ENCODE measurements at places on chromosomes 11 and 22.

DNA sequence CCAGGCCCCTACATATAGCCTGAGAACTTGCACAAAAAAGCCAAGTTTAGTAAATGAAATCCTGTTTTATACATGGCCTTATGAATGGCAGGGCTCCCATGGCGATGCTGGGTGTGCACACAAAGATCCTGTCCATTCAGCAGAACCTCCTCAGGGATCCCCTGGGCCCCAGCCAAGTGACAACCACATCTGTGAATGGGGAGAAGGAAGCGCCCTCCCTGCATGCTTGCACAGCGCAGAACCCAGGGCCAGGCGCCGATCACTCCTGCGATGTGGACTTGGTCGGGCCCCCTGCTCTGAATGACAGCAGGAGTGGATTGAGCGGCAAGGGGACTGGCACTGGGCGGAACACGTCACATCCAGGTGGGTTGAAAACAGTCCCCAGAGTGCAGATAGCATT, 4.5 kb upstream of the CDC42EP2 start:
- no peak for DNase-seq

DNA sequence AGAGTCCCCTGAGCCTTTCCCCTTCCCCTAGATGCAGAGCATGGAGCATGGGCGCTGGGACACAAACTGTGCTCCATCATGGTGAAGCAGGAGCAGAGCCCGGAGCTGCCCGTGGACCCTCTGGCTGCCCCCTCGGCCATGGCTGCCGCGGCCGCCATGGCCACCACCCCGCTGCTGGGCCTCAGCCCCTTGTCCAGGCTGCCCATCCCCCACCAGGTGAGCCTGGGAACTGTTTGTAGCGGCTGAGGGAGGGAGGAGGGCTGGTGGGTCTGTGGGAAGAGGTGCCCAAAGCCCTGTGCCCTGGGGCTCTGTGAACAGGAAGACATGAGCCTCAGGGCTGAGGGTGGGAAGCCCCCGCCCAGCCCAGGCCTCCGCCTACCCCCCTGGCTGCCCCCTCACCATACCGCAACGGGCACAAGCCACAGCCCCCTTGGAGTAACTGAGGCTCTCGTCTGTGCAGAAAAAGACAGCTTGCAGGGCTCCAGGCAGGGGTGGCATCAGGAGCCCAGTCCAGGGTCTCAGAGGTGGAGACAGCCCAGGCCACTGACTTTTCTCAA, 30.4 kb downstream of the CREB3L1 start:
- no peak for DNase-seq

DNA sequence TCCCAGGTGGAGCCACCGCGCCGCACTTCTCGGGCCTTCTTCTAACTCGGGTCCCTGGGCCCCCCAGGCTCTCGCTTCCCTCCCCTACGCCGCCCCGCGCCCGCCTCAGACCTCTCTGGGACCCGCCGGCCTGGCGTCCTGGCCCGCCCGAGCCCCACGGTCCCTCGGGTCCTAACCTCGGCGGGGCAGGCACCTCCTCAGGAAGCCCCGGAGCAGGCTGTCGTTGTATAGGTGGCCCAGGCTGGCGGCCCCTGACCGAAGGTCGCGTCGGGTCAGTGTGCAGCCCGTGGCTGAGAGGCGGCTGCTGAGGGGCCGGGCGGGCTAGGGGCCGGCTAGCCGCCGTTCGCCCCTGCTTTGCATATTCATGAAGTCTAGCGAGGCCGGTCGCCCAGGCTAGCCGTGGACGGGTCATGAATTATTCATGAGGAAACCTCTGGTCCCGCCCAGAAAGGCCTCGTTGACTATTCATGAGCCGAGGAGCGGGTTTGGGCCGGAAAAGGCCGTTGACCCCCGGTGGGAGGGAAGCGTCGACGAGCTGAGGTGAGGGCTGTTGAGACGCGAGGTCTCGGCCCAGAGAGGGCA, at the start of gene HORMAD2:
Gene HORMAD2 (plus strand): TSS at position 513 of the 582 bp plus-strand sequence. CDS start 13,489 bp downstream, outside the sequence.
- DNase-seq = no peak

DNA sequence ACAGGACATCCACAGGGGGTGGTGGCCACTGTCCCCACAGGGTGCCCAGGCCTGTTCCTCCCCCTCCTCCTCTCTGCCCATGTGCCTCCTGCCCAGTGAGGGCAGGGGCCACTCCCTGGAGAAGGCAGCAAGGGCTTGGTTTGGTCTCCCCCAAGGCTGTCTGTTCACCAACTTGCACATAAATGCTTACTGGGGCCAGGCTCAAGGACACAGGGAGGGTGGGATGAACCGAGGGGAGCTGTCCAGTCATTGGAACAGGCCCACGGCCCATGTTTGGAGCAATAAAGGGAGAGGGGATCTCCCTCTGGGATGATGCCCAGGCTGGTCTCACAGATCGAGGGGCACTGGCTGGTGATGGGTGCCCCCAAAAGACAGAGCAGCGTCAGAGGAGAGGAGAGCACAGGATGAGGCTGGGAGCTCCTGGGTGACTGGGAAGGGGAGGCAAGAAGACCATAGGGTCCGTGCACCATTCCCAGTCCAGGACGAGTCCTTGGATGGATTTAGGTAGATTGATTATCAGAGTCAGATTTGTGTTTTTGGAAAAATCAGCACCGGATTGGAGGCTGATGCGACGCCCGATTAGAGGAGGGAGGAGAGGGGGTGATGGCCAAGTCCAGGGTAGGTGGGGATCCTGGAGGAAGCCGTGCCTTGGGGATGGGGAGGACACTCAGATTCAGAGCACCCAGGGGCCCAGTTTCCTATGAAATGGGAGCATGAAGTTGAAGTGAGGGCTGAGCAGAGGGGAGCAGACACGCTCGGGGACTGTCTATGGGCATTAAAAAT, 1.1 kb downstream of the IGLL5 start:
- no peak for DNase-seq

GRCh38 chr22:42862045-42862734, 5.1 kb upstream of the ARFGAP3 start:
- DNase-seq = no peak

- no peak for DNase-seq
Measured at GRCh38 chr22:37659066-37659896, 758 bp downstream of the PDXP start.

GRCh38 chr11:49995565-49995964, 13.2 kb upstream of the OR4C12 start:
- DNase-seq = peak; percentile 16

DNA sequence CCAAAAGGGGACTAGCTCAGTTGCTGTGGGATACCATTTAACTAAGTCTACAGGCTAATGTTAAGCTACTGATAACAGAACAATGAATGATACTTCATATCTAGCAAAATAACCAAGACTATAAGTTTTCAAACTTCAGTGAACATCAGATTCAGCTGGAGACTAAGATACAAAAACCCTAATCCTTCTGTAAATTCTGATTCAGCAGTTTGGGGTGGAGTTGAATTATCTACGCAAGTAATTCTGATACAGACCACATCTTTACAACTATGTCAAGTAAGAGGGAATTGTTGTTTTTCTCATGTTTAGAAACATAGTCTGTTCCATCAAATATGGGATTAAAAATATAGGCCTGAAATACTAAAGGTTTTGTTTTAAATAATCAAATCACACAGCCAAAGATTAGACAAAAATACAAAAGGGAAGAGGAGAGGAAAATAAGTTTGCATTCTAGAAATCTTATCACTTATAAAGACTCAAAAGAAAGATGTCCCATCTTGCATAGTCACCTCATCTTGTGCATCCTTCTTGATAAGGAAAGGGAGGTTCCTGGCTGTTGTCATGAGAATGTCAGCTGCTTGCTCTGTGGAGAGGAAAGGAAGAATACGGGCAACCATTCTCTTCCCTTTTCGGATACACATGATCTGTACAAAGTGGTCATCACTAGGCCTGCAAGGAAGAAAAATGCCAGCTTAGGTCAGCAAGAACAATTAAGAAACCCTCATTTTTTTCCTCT, 21.4 kb downstream of the PATL1 start:
- no peak for DNase-seq

GRCh38 chr11:9717040-9717357, 53.1 kb downstream of the SWAP70 start:
- DNase-seq = no peak

DNA sequence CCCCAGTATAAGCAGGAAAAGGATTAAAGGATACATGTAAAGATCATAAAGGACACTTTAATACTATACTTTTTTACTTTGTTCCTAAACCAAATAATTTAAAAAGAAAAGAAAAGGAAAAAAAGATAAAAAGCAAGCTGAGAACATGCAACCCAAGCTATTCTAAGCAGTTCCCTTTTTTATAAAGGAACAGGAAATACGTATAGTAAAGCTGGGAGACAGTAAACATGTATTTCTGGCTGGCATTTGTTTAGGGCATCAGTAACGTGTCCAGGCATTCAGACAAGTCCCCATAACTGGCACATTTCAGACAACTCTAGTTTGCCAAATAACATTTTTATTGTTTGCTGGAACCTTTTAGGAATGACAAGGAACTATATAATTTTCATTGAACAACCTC, 24.9 kb downstream of the BCO2 start:
- DNase-seq = no peak

DNA sequence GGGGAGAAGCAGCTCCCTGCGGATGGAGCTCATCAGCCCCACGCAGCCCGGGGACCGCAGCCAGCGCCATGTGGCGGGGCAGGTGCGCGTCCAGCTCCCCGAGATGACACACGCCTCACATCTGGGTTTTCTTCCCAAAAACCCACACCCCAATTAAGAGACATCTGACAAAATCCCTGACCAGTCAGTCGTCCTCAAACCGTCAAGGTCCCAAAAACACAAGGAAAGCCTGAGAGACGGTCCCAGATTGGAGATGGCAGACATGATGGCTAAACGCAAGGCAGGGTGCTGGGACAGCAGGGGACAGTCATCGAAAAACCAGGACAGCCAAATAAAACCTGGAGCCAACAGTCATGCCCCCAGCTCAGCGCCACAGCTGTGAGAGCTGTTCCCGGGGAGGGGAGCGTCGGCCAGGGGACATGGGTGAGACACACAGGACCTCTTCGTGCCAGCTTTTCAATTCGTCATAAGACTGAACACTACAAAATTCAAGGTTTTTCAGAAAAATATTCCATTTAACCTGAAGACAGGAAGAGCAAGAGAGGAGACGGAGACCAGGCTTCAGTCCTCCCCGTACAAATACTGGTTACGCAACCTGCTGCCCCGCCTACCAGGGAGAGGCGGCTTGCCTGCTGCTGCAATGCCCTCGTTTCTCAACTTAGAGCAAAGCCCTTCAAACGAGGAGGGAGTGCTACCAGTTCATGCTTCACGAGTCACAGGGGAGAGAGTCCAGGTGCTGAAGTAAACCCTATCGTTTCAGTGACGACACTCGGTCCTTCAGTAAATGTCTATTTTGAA, 10.5 kb downstream of the TOLLIP start:
- DNase-seq = peak; percentile 48

- DNase-seq = no peak
Measured at GRCh38 chr11:77083566-77084245, 16.9 kb downstream of the CAPN5 start.
